Stimulated activated CD4-positive, alpha-beta T cell treated with anti-CD3 and anti-CD28 coated beads, TNF-alpha, amount 100 ng/mL, for 24 hours (primary cell): ENCODE measurements at places on chromosomes 1 and 21.
A peak's percentile ranks its signal among the peaks of the same experiment; 100 is the strongest.

GRCh38 chr1:62082456-62083363, 111.9 kb upstream of the L1TD1 start:
- peak; percentile 9 for DNase-seq

DNA sequence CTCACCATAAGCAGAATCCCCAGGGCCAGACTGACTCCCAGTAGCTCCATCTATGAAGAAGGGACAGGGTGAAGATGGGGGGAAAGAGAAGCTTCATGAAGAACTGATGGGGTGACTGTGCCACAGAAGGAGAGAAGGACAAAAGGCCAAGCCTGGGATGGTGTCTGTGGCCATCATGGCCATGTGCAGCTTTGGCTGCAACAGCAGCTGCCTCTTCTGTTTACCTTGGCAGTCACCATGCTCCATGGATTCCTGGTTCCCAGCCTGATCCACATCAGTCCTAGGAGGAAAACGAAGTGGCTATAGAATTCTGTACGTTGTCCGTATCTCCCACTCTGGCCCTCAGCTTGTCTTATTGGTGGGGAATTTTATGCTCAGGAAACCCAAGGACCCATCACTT, 12.0 kb downstream of the SEMA6C start:
- no peak for DNase-seq

DNA sequence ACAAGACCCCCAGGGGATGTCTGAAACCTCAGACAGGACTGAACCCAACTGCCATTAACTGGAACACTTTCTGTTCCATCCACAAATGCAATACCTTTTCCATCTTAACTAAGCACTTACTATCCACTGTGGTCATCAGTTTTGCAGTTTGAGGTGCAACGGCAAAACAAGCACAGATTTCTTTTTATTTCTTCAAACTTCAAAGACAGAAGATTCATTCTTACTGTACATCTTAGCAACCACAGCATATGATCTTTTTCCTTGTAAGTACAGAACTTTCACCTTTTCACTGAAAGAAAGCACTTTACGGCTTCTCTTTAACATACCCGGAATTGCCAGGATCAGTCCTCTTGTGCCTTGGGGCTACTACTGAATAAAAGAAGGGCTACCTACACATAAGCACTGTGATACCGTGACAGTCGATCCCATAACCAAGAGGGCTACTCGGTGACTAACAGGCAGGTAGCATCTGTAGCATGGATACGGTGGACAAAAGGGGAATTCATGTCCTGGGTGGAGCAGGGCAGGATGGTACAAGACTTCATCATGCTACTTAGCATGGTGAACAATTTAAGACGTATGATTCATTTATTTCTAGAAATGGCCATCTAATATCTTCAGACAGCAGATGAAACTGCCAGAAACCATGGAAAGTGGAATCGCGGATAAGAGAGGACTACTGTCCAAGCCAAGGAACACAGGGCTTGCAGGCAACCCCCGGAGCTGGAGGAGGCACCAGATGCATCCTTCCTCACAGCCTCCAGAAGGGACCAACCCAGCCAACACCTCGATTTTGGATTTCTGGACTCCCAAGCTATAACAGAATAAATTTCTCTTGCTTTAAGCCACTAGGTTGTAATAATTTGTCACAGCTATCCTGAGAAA, 18.4 kb downstream of the ERG start:
- no peak for DNase-seq

DNA sequence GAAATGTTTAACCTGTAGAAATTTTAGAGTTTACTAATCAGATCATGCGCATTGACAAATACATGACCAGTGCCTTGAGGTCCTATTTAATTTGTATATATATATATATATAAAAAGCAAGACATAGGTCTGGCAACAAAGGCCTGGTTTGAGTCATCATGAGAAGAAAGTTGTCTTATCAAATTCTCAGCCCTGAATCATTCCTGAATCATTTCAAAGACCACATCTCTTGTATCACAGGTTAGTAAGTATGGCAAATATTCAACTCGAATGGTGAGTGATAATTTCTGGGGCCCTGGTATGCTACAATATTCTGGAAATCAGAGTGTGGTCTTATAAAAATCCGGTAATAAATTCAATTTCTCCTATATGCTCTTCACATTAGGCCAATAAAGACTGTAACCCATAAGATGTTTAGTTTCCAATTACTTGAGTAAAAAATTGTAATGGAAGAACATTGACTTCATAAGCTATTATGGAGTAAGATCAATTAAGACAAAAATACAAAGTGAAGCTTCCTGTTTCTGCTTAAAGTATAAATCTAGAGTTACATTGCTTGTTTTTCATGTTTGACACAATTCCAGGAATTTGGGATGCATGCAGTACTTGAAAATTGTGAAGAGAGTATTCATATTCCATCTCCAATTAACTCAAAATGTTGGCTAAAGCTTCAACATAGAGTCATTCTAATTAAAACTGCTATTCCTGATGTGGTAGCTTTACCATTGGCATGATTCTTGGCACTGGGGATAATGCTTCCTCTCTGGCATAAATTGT, 309.4 kb downstream of the BRINP3 start:
- DNase-seq = no peak

DNA sequence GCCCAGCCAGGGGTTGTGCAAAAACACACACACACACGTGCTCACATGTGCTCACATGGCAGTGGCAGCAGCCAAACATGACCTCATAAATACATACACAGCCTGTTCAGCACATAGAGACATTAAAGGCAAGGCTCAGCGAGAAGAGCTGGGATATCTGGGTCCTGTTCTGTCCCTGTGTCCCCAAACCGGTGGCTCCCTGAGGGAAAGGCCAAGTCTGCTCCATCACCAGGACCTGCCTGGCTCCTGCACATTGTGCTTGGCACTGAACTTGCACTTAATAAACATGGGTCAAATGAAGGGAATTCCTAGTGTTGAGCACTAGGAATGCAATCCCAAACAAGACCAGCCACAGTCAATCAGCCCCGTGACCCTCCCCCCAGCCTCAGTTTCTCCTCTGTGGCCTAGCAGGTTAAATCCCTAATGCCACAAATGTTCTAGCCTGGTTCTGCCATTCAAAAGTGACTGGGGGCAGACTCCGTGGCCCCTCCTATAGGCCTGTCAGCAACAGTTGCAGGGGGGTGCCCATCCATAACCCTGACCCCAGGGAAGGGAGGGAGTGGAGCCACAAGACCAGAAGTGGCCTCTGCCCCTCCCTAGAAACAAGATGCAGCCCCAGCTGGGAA, 160.9 kb upstream of the VAMP3 start:
- no peak for DNase-seq

GRCh38 chr1:38608202-38608864, 251.2 kb downstream of the RRAGC start:
- no peak for DNase-seq
